HuH-7 (cell line): ENCODE measurements at places on chromosomes 7 and 10.

DNA sequence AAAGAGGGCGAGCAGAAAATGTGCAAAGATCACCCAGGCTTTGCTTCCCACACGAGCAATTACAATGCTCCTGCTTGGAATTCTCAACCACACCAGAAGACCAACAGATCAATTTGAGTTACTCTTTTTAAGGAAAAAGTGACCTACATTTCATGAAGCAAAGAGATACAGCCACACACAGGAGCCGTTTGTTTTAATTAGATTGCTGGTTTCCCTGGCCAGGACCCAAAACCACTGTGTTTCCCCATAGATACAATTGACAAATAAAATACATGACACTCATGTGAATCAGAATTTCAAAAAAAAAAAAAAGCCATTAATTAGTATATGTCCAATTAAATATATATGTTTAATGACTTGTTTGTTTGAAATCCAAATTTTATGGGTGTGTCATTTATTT is 458.3 kb downstream of the PLXDC2 start:
- no peak for DNase-seq

DNA sequence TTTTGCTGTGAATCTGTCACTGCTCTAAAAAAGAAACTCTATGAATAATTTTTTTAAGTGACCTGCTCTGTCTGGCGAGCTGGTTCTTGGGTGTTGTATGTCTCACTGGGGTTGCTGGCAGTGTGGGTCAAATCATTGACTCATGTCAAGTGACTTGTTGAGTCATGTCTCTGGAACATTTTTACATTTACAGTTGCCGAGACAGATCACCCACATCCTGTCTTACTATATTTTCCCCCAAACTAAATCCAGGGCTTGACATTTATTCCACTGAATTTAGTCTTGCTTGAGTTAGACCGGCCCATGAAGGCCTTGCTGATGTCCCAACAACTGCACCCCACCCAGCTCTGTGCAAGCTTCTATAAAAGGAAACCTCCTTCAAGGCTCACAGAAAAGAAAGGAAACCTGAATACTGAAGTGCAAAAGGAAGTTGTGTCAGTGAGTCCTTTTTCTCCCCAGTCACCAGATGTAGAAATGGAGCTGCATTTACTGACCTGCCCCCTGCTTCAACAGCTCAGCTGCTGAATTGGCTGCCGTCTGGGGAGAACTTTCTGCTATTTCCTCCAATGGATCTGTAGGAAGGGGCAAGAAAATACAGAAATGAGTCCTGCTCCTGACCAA is 290.3 kb downstream of the TNS3 start:
- DNase-seq, result no peak

DNA sequence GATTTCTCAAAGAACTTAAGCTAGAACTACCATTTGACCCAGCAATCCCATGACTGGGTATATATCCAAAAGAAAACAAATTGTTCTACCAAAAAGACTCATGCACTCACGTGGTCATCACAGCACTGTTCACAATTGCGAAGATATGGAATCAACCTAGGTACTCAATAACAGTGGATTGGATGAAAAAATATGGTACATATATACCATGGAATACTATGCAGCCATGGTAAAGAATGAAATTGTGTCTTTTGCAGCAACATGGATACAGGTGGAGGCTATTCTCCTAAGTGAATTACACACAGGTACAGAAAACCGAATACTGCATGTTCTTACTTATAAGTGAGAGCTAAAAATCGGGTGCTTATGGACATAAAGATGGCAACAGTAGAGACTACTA is 61.8 kb downstream of the PIK3CG start:
- no peak for DNase-seq

DNA sequence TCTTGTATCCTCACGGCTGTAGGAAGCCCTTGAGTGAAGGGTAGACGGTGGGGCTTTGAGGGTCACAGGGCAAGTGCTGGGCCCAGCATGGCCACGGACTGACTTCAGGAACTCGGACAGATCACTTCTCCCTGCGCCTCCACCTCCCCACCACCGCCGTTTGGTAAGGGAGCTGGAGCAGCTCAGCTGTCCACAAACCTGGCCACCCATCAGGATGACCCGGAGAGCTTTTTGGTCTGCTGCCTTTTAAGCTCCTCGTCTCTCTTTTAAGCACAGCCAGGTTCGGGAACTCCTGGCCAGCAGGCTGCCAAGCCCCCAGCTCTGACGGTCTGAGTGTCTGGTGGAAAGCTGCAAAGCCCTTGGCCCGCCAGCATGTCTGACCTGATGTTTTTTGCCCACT is 64.1 kb downstream of the ABRAXAS2 start:
- no peak for DNase-seq

DNA sequence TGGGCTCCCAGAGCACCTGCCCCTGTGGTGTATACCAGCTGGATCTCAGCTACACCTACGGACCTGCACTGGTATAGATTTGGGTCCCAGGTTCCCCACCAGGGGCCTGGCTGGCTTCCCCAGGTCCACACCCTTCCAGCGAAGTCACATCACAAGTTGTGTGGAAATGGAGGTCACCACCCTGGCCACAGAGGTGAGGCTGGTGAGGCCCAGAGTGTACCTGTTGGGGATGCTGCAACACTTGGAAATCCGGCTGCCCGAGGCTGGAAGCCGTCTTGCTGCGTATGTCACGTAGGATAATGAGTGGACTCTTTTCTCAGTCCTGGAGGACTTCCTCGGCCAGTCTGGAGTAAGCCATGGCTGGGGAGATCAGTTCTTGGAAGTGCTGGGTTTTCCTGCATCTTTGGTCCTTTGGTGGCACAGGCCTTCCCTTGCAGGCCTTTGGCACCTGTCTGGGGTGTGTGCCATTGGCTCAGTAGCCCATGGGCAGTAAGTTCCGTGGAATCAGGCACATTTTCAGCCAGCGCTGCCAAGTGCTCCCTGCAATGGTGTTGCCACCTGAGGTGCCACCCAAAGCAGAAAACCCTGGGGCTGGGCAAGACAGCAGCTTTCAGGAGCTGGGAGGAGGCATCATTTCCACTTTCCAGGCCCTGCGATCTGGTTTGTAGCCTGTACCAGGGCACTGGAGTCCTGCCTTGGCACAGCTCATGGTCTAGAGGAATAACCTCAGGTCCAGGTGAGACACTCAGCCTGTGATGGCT is 97.9 kb downstream of the LHPP start:
- DNase-seq, result no peak

DNA sequence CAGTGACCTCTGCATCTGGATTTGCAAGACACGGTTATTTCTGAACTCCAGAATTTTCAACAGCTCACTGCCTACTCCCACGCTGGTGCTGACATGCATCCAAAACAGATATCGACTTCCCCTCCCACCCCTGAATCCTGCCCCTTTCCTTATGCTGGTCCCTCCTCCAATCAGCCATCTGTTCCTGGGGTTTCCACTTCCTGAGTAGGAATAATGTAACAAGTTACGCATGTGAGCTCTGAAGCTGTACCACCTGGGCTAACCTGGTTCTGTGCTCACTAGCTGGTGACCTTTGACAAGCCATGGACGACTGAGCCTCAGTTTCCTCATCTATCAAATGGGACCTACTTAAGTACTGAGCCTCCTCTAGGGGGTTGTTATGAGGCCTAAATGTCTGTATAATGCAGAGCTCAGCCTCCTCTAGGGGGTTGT is 1.7 kb upstream of the NCAPG2 start:
- DNase-seq, result no peak

- no peak for DNase-seq
Measured at GRCh38 chr10:71700731-71701368, 18.7 kb downstream of the C10orf105 start.

DNA sequence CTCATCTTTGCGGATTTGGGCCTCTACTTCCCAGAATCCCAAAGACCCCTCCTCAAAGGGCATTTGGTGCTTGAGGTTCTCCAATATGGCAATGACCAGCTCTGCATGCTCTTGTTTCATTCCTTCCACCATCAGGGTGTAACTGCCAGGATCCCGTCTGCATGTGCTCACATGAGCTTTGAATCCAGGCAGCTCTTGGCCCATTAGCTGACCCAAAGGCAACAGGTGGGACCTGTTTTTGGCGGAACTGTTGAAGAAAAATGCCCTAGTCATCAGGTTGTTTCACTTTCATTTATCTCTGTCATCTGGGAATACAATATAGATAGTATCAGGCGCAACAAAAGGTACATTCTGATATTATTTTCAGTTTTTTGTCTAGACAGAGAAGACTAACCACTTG is 159.1 kb upstream of the TCF7L2 start:
- no peak for DNase-seq

GRCh38 chr10:58806323-58806722 is 293.7 kb downstream of the BICC1 start:
- DNase-seq, result no peak

- DNase-seq, result no peak
Measured at GRCh38 chr10:97511711-97512440, 13.2 kb downstream of the UBTD1 start.

- DNase-seq, result no peak
Measured at GRCh38 chr10:22022257-22023032, 18.9 kb upstream of the DNAJC1 start.
